Tongue (tissue), 3 donors: ENCODE measurements at places on chromosomes 1 and 21.

DNA sequence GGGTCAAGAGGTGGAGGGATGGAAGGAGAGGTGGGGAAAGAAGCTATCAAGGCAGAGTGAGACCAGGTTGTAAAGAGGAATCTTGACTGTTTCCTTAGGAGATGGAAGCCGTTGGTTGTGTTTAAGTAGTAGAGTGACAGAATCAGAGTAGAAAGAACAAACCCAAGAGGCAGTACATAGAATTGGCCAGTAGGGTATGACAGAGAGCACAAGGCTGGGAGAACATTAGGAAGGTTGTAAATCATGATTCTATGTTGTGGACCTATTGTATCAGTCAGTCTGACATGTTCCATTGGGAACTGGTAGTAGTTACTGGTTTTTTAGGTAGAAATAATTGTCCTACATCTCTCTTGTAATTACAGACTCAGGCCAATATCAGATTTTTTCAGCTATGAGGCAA is 486.9 kb upstream of the USP24 start:
- DNase-seq: no peak

- DNase-seq: no peak
These were observed 5.5 kb upstream of the KLF17 start for GRCh38 chr1:44113095-44113609.

- DNase-seq: no peak
These were observed 34.3 kb upstream of the COL24A1 start for GRCh38 chr1:86190873-86191272.

DNA sequence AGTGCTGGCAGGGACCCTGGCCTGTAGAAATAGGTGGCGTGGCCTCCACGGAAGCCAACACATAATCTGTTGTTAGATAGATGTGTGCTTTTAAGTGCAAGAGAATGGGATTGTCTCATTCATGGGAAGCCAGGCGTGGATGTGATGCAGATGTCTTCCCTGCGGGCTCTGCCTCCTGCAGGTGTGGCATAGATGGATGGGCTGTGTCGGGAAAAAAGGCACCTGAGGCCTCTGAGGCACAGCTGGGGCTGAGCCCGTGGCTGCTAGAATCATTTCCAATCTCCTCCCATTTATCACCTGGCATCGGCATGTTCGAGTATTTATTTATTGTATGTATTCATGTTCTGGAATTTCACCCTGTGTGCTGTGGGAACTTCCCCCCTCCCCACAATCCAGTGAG is 353.4 kb upstream of the AJAP1 start:
- peak; percentile 43 for DNase-seq

DNA sequence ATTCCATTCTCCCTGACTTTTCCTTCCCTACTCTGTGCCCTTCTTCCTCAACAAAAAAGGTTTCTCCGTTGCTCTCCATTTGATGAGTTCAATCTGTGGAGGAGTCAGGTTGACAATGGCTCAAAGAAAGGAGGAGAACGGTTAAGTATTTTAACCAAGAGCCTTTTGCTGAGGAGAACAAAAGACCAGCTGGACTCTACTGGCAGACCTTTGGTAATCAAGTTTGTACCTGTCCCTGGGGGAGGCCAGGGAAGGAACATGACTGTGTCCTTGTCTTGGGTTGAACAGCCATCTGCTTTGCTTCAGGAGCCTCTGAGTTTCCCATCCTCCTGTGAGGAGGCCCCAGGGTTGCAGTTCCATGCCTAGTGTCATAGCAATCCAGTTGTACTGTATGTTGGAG is 29.9 kb downstream of the TTF2 start:
- no peak for DNase-seq

DNA sequence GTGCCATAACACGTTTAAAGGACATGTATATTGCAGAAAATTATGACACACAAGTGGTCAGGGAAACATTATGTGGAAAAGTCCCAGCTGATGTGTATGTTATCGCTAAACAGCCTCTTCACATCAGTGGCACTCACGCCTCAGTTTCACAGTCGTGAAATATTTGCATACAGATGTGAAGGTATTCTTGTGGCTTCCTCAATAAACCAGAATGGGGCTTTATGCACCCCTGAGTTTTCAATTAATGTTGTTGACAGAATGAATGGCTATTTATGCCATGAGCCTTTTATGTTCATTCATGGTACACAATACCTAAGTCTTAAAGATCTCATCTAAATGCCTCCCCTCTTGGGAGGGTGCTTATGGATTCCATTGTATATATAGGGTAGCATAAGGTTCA is 202.1 kb upstream of the ADGRL2 start:
- DNase-seq: no peak

- DNase-seq: no peak
These were observed 8.3 kb downstream of the TEX38 start for GRCh38 chr1:46679789-46680573.
